ENCODE measurements at places on chromosomes 3 and 15. TPM values are rescaled to one million over a fixed set of nuclear protein-coding genes. Genes with fewer than 3 reads are reported as not detected.

The SPSB4 gene
- total RNA-seq = not detected

The PAK6 gene
- 20.7 TPM for total RNA-seq

The PLSCR5 gene
- total RNA-seq = not detected

The TRIM71 gene
- 68.4 TPM for total RNA-seq

The POPDC2 gene
- total RNA-seq = 0.77 TPM

The PCLAF gene
- 93.7 TPM for total RNA-seq

The MASP1 gene
- not detected for total RNA-seq

The ANKRD63 gene
- 0.28 TPM for total RNA-seq

The ARRDC4 gene
- 3.2 TPM for total RNA-seq

The CSPG4 gene
- total RNA-seq = 0.20 TPM

The CYP1A1 gene
- 73.8 TPM for total RNA-seq

The ARPP21 gene
- total RNA-seq = not detected

The THRB gene
- total RNA-seq = 19.4 TPM

The RAD54L2 gene
- 34.0 TPM for total RNA-seq

The MUSTN1 gene
- 1.8 TPM for total RNA-seq

The EPHB3 gene
- 5.6 TPM for total RNA-seq

The ADCY5 gene
- 0.91 TPM for total RNA-seq

The MYRIP gene
- 0.59 TPM for total RNA-seq

The SCAANT1 gene
- total RNA-seq = not detected

The LRRK1 gene
- total RNA-seq = 12.0 TPM

The TRIP4 gene
- 24.1 TPM for total RNA-seq

The BTLA gene
- not detected for total RNA-seq

The LSAMP gene
- not detected for total RNA-seq

The CASR gene
- not detected for total RNA-seq

The GPR62 gene
- not detected for total RNA-seq

The CHRFAM7A gene
- total RNA-seq = not detected

The EPHA3 gene
- not detected for total RNA-seq

The CELSR3 gene
- total RNA-seq = 35.4 TPM

The ETV5 gene
- total RNA-seq = 18.6 TPM

The CATSPER2 gene
- total RNA-seq = 1.4 TPM

The NRROS gene
- total RNA-seq = 1.5 TPM

The PPCDC gene
- 14.7 TPM for total RNA-seq

The CORO2B gene
- 0.21 TPM for total RNA-seq

The FETUB gene
- total RNA-seq = 0.30 TPM

The ZCWPW2 gene
- total RNA-seq = 0.18 TPM

The PLA2G4D gene
- total RNA-seq = not detected

The CPEB1 gene
- 0.82 TPM for total RNA-seq

The SLITRK3 gene
- not detected for total RNA-seq

The SLC27A2 gene
- total RNA-seq = 31.2 TPM

The SAXO2 gene
- total RNA-seq = 0.61 TPM

The NRG4 gene
- total RNA-seq = 0.95 TPM

The NPAP1 gene
- not detected for total RNA-seq

The NOX5 gene
- not detected for total RNA-seq

The FRG2C gene
- not detected for total RNA-seq

The ITIH3 gene
- total RNA-seq = 0.23 TPM

The ZNF662 gene
- 10.3 TPM for total RNA-seq

The PFN2 gene
- 39.3 TPM for total RNA-seq

The CX3CR1 gene
- total RNA-seq = 0.61 TPM

The HRG gene
- total RNA-seq = not detected

The KLHL18 gene
- 26.1 TPM for total RNA-seq

The ZSCAN2 gene
- 12.9 TPM for total RNA-seq

All from Caco-2 (cell line).